ENCODE measurements at places on chromosomes 1 and 21.

- no peak for DNase-seq
Measured at GRCh38 chr21:35057428-35057827, 8.3 kb upstream of the RUNX1 start.

- peak; percentile 56 for DNase-seq
Measured at GRCh38 chr1:159916242-159917051, 8.9 kb downstream of the TAGLN2 start.

GRCh38 chr1:55070293-55071164, 31.2 kb downstream of the PCSK9 start:
- no peak for DNase-seq

GRCh38 chr1:98962156-98962555, 42.5 kb downstream of the PLPPR5 start:
- DNase-seq: no peak

DNA sequence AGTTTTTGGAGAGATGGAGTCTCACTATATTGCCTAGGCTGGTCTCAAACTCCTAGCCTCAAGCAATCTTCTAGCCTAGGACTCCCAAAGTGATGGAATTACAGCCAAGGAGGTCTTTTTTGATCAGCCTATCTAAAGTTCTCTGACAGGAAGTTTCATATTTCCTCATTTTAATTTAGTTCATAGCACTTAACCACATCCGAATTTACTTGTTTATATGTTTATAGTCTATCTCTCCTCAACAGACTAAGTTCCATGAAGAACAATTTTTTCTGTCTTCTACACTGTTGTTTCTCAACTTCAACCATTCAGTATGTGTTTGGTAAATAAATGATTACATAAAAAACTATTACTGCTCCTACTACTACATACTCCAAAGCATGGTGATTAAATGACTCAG, 47.9 kb downstream of the GON4L start:
- DNase-seq: no peak

DNA sequence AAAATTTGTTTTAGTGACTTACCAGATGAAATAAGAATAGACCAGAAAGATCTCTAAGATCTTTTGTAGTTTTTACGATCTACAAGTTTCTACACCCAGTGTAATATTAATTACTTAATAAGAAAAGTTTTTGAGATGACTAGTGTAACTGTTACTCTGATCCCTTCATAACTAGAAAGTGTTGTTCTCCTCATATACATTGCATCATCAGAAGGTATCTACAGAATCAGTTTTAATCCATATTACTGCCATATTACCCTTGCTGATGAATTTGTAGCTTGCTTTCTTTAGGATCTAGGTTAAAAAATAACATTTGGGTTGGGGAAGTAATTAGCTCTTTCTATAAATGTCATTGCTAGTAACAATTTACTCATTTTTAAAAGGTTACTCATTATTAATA, 72.5 kb downstream of the GPR161 start:
- DNase-seq: no peak

- no peak for DNase-seq
Measured at GRCh38 chr1:37274938-37275631, 199.3 kb upstream of the ZC3H12A start.
